ENCODE measurements at places on chromosomes 16 and 17. TPM values are rescaled to one million over a fixed set of nuclear protein-coding genes. Genes with fewer than 3 reads are reported as not detected.
A peak's percentile ranks its signal among the peaks of the same experiment; 100 is the strongest.

- H3K27ac ChIP-seq = no peak overlapping the region
- no peaks in the 10 kb centered on the region for H3K36me3 ChIP-seq
- no peaks in the 10 kb centered on the region for H3K4me1 ChIP-seq
- H3K4me3 ChIP-seq = no peak overlapping the region
- peak; percentile 78 for DNase-seq
These were observed 140.0 kb downstream of the CHD9NB start for GRCh38 chr16:52912565-52913173.

- peaks cover 50% of the 10 kb centered on the region for H3K4me1 ChIP-seq
- H3K4me3 ChIP-seq = no peak overlapping the region
- H3K27me3 ChIP-seq = no peaks in the 10 kb centered on the region
- peak overlapping the region; percentile 65 for H3K27ac ChIP-seq
- H3K36me3 ChIP-seq = no peaks in the 10 kb centered on the region
These were observed 202.5 kb downstream of the MSI2 start for GRCh38 chr17:57458718-57459285.

DNA sequence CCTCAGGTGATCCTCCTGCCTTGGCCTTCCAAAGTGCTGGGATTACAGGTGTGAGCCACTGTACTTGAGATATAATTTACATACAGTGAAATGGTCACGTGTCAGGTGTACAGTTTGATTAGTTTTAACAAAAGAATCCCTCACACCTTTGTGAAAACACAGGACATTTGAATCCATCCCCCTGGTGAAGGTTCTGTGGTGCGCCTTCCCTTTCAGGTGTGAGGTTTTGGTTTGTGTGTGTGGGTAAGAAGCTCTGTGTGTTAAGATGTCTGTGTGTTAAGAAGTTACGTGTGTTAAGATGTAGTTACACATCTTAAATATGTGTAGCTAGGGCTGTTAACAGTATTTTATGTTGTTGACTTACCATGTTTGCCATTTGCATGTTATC lies 4.4 kb downstream of the SEC14L1 start:
- DNase-seq = no peak
- peaks cover 10% of the 10 kb centered on the region for H3K36me3 ChIP-seq
- peak overlapping the region; percentile 68 for H3K27ac ChIP-seq
- peaks cover 85% of the 10 kb centered on the region for H3K4me1 ChIP-seq
- H3K4me3 ChIP-seq = no peak overlapping the region

DNA sequence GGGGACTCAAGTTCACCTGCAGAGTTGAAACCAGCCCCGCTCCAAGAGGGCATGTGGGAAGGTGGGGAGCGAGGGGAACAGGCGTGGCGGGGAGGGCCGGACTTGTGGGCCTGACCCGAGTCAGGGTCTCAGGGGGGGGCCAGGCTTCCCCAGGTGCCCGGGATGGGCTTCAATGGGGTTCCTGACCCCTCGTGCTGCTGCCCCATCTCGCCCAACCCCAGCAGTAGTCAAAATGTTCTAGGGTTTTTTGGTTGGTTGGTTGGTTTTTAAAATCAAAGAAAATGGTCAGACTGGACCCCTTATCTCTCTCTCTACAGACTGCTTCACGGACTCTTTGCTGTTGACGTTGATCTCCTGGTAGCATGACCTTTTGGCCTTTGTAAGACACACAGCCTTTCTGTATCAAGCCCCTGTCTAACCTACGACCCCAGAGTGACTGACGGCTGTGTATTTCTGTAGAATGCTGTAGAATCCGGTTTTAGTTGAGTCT lies 69.5 kb downstream of the AMFR start:
- peaks cover 9% of the 10 kb centered on the region for H3K27me3 ChIP-seq
- DNase-seq = no peak
- peaks cover 21% of the 10 kb centered on the region for H3K4me1 ChIP-seq

DNA sequence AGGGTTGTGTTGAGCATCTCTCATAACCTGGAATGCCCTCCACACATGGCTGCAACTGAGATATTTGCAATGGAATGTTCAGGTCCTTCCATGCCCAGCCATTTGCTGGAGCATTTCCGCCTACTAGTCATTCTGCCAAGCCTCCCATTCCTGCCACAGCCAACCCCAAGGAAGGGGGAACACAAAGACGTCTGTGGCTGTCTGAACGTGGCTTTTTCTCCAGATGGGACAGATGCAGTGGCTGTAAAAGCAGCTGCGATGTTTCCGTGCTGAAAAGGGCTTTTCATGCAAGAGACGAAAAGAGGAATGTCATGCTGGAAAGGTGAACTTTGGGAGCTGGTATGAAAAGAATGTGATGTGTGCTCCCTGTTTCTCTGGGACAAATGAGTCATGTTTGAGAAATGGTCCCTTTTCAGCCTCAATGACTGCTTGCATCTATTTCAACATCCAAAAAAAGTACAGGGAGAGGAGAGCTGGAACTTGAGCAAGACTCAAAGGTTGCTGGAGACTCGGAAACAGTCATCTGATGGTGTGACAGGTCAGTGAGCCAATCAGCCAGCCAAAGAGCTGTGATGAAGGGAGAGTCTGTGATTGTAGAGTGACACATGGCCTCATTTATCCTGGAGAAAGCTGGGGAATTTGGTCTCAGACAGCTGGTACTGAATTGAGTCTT lies 208.9 kb downstream of the SHISA9 start:
- H3K27me3 ChIP-seq = no peaks in the 10 kb centered on the region
- no peaks in the 10 kb centered on the region for H3K36me3 ChIP-seq
- H3K4me3 ChIP-seq = peak overlapping the region; percentile 32
- peak; percentile 99 for DNase-seq
- peaks cover 41% of the 10 kb centered on the region for H3K4me1 ChIP-seq

DNA sequence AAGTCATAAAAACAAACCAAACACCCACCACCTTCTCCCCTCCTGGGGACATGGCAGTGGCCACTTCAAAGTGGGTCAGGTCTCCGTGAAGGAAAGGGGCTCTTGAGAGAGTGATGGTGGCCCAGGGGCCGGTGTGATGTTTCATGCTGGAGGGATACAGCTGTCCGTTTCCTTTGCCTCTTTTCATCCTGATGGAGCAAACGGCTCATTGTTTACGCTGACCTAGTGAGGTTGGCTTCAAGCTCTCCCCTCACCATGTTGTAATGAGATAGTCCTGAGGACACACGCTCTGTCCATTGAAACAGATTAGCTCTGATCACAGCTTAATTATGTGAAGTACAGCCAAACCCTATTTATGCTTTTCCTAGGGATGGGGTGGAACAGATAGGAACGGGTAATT lies 34.2 kb downstream of the CDH13 start:
- H3K27ac ChIP-seq = no peak overlapping the region
- no peaks in the 10 kb centered on the region for H3K4me1 ChIP-seq
- DNase-seq = no peak
- no peaks in the 10 kb centered on the region for H3K36me3 ChIP-seq
- no peak overlapping the region for H3K4me3 ChIP-seq
- H3K27me3 ChIP-seq = no peaks in the 10 kb centered on the region

DNA sequence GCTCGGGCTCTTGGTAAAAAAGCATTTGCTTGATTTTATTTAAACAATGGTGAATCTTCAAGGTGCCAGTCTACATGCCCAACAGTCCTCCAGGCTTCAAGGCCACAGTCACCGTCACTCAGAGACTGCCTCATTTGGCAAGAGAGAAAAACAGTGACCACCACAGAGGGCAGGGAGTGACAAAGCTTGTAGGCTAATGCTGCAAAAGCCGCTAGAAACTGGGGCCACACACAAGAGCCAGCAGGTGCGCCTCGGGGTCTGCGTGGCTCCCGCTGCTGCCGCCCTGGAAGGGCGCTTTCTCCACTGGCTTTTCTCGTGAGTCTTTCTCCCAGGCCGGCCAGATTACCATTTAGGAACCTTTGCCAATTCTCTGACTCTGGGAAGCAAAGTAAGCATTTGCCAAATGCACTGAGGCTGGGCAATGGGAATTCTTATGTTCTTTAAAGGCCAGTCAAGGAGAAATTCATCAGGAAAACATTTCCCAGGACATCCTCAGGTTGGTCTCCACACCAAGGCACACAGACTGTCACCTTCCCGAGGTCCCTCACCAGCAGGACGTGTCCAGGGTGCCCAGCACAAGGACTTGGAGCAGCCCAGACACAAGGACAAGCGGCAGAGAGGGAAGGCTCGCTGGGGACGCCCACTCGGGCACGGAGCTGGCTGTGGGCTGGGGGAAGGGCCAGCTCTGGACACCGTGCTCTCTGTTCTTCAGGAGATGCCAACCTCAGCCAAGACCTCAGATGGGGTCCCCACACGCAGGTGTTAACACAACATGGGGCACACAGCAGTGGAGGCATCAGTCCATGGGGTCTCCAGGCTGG lies 12.5 kb upstream of the C16orf95 start:
- H3K4me3 ChIP-seq = no peak overlapping the region
- DNase-seq = no peak
- no peaks in the 10 kb centered on the region for H3K4me1 ChIP-seq
- H3K36me3 ChIP-seq = peaks cover 86% of the 10 kb centered on the region
- H3K27me3 ChIP-seq = no peaks in the 10 kb centered on the region

GRCh38 chr16:12078405-12079280 lies 102.1 kb downstream of the SNX29 start:
- no peak for DNase-seq
- no peaks in the 10 kb centered on the region for H3K36me3 ChIP-seq
- no peak overlapping the region for H3K27ac ChIP-seq
- H3K4me3 ChIP-seq = no peak overlapping the region

DNA sequence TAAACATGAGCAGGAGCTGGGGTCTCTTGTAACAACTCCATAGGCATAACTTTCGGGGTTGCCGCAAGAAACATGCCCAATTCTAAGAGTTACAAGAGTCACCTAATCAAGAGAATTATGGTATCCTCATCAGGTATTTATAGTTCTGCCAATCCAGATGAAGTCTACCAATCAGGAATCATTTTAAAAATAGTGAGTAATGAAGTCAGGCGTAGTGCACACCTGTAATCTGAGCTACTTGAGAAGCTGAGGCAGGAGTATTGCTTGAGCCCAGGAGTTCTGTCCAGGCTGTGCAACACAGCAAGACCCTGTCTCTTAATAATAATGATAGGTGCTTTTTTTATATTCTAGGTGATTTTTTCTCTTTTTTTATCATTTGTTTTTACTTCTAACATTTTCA lies 128.5 kb upstream of the RBL2 start:
- no peak overlapping the region for H3K4me3 ChIP-seq
- no peaks in the 10 kb centered on the region for H3K27me3 ChIP-seq
- peaks cover 10% of the 10 kb centered on the region for H3K36me3 ChIP-seq
- DNase-seq = no peak

DNA sequence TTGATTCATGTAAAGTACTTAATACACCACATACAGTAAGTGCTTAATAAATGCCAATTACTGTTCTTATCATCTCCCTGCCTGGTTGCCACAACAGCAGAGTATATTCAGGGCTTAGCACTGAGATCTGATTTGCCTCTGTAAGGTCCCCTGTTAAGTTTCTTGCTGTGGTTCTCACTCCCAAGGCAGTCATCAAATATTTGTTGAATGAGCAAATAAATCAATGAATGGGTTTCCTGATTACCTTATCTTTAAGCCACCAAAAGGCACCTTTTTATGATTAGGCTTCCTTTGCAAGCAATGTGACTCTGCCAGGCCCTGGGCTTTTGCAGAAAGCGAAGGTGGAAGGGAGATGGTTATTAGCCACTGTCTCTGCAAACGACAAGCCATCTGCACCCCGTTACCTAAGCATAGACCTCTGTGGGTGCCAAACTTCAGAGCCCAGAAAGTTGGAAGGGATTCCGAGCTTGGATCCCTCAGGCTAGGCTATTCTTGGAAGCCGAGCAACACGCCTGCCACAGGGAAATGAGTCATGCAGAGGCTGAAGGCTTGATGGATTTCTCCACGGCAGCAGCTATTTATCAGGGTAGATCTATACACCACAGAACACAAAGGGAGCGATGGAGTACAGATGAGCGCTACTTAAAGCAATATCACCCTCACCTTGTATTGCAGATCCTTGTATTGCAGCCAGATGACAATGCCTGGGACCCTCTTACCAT lies 102.0 kb downstream of the GRIN2A start:
- no peak for DNase-seq
- H3K27ac ChIP-seq = no peak overlapping the region
- no peaks in the 10 kb centered on the region for H3K27me3 ChIP-seq
- H3K4me1 ChIP-seq = peaks cover 10% of the 10 kb centered on the region
- no peaks in the 10 kb centered on the region for H3K36me3 ChIP-seq

DNA sequence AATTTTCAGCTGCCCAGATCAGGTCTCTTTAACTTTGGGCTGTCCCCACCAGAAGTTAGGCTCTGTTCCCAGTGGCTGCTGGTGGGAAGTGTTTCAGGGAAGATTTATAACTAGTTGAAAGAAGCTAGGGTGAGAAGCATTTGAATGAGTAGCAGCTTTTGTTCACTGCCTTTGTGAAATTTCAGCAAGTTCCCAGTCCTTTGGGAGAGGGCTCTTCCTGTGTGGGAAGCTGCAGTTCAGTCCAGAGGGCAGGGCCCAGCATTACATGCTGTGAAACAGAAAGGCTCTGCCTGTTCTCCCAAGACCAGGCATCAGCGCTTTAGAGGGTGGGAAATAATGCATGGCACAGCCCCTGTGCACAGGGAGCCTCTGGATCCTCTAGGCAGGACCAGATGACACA lies 17.8 kb downstream of the PROCA1 start:
- peaks cover 26% of the 10 kb centered on the region for H3K4me1 ChIP-seq
- H3K4me3 ChIP-seq = no peak overlapping the region
- no peak overlapping the region for H3K27ac ChIP-seq
- H3K27me3 ChIP-seq = no peaks in the 10 kb centered on the region
- peaks cover 69% of the 10 kb centered on the region for H3K36me3 ChIP-seq
- DNase-seq = no peak

- no peaks in the 10 kb centered on the region for H3K27me3 ChIP-seq
- no peaks in the 10 kb centered on the region for H3K4me1 ChIP-seq
- DNase-seq = no peak
- H3K36me3 ChIP-seq = no peaks in the 10 kb centered on the region
- no peak overlapping the region for H3K27ac ChIP-seq
These were observed 3.7 kb upstream of the HS3ST2 start for GRCh38 chr16:22810226-22810625.

GRCh38 chr17:2083613-2084035 lies 28.7 kb downstream of the HIC1 start:
- H3K4me3 ChIP-seq = no peak overlapping the region
- H3K4me1 ChIP-seq = peaks cover 32% of the 10 kb centered on the region
- DNase-seq = peak; percentile 47

Gene GRB7
- total RNA-seq = 41.7 TPM

Gene NOXO1
- total RNA-seq = 1.4 TPM

GRCh38 chr17:21285164-21286065 lies 904 bp downstream of the MAP2K3 start:
- H3K4me1 ChIP-seq = peaks cover 45% of the 10 kb centered on the region
- H3K4me3 ChIP-seq = peak overlapping the region; percentile 96
- peaks cover 18% of the 10 kb centered on the region for H3K27me3 ChIP-seq
- peaks cover 3% of the 10 kb centered on the region for H3K36me3 ChIP-seq
- no peak for DNase-seq

All from HepG2 (cell line).